Activated CD4-positive, alpha-beta T cell treated with anti-CD3 and anti-CD28 coated beads for 36 hours (primary cell): ENCODE measurements at places on chromosomes 11 and 22. TPM values are rescaled to one million over a fixed set of nuclear protein-coding genes. Genes with fewer than 3 reads are reported as not detected.
A peak's percentile ranks its signal among the peaks of the same experiment; 100 is the strongest.

GRCh38 chr22:37552524-37553163 is 7.6 kb upstream of the CDC42EP1 start:
- no peak for DNase-seq
- H3K36me3 ChIP-seq, result no peaks in the 10 kb centered on the region
- no peak overlapping the region for H3K27ac ChIP-seq
- no peak overlapping the region for H3K4me3 ChIP-seq
- no peaks in the 10 kb centered on the region for H3K4me1 ChIP-seq

DNA sequence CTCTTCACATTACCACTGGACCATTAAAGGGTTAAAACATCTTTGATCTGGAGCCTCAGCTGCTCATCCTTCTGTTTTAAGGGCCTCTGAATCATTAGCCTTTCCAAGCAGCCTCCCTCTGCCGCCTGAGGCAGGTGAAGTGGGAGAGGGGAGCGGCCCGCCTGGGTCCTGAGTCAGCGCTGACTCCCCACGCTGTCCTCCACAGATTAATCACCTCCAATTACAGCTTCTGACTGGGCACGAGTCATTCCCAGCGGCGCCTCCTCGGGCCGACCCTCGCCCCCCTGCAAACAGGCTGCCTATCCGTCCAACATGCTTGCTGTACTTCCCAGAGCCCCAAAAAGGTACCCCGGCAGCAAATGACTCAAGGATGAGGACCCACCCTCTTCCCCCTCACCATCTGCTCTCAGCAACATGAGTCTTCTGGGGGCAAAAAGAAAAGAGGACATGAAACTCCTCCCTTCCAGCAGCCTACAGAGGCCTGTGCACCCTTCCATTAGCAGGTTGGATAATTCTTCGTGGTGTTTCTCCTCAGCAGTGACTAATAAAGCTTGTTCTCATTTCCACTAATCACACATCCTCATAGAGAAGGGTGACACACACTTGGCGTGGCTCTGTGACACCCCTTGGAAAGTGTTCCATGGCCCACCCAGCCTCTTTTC is 44.3 kb upstream of the JAM3 start:
- H3K4me1 ChIP-seq, result peaks cover 27% of the 10 kb centered on the region
- peaks cover 5% of the 10 kb centered on the region for H3K27me3 ChIP-seq
- no peaks in the 10 kb centered on the region for H3K36me3 ChIP-seq
- no peak overlapping the region for H3K4me3 ChIP-seq
- no peak overlapping the region for H3K27ac ChIP-seq
- DNase-seq, result peak; percentile 72

DEFB131B gene
- total RNA-seq, result not detected

DNA sequence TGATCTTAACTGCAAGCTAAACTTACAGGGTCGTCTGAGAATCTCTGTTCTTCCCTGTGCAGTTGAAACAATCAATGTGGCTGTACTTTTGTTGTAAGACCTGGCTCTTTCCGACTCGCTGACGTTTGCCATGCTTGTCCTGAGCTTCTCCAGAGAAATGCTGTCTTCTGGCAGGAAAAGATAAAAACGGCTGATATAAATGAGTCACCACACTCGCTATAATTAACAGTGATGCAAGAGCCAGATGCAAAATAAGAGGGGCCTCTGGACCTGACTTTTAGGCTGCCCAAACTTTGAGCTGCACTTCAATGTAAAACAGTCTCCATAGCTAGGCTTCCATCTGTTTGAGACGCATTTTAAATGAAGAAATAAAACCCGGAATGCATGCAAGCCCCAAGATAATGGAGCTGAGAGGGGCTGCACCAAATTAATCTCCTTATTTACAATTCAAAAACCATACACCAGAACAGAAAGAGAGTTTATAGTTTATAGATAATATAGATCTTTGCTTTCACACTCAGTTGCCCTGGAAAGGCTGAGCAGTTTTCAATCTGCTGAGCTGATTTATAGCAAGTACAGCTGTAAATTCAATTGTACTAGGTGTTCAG is 48.5 kb downstream of the WT1 start:
- H3K27me3 ChIP-seq, result no peaks in the 10 kb centered on the region
- no peak overlapping the region for H3K27ac ChIP-seq
- H3K36me3 ChIP-seq, result no peaks in the 10 kb centered on the region

DNA sequence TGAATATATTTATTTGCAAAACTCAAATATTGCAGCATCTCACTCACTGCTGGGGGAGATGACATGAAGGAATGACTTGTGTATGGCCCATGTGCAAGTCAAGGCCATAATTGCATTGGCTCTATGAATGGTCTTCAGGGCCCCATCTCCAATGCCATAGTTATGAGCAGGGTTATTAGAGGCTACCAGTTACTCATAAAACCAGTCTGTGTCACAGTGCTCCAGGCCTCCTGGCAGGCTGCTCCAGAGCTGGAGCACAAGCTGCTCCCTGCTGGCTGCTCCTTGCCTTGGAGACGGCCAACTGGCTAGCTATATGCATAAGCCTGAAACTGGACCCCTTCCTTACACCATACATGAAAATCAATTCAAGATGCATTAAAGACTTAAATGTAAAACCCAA is 145.7 kb downstream of the TRPC6 start:
- no peak for DNase-seq
- no peaks in the 10 kb centered on the region for H3K4me1 ChIP-seq

- H3K27me3 ChIP-seq, result peaks cover 5% of the 10 kb centered on the region
- H3K36me3 ChIP-seq, result no peaks in the 10 kb centered on the region
- H3K27ac ChIP-seq, result peak overlapping the region; percentile 10
- DNase-seq, result no peak
- peaks cover 26% of the 10 kb centered on the region for H3K4me1 ChIP-seq
Observed at GRCh38 chr11:86191874-86192273, 52.7 kb upstream of the EED start.

WNT7B gene
- total RNA-seq, result not detected
